A673 (cell line): ENCODE measurements at places on chromosomes 13 and 19. TPM values are rescaled to one million over a fixed set of nuclear protein-coding genes. Genes with fewer than 3 reads are reported as not detected.

GRCh38 chr13:21871919-21872318 lies 201.0 kb downstream of the FGF9 start:
- no peak for DNase-seq

GRCh38 chr19:50381881-50382729 lies 2.0 kb upstream of the POLD1 start:
- DNase-seq, result no peak

GRCh38 chr13:30572859-30573275 lies 44.9 kb upstream of the USPL1 start:
- peak; percentile 71 for DNase-seq

GRCh38 chr19:6278740-6279619 lies 795 bp downstream of the MLLT1 start:
- DNase-seq, result no peak

DNA sequence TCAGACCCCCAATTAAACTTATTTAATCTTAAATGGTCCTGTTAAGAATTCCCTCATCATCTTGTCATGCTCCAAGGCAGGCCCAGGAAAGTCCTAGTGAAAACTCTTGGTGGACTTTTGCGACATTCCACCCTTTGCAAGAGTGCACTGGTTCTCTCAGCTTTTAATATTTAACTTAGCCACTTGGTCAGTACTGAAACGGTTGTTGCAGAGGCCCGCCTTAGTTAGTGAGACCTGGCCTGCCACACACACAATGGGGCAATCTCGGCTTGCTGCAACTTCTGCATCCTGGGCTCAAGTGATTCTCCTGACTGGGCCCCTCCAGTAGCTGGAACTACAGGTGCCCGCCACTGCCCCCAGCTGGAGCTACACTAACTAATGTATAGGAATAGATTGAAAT lies 1366.0 kb downstream of the UQCRFS1 start:
- DNase-seq, result no peak

Gene SYT3
- total RNA-seq, result 1.8 and 2.0 TPM in 2 replicates

Gene S1PR4
- total RNA-seq, result not detected in 2 replicates

Gene YJU2
- total RNA-seq, result 33.3 and 34.7 TPM in 2 replicates

DNA sequence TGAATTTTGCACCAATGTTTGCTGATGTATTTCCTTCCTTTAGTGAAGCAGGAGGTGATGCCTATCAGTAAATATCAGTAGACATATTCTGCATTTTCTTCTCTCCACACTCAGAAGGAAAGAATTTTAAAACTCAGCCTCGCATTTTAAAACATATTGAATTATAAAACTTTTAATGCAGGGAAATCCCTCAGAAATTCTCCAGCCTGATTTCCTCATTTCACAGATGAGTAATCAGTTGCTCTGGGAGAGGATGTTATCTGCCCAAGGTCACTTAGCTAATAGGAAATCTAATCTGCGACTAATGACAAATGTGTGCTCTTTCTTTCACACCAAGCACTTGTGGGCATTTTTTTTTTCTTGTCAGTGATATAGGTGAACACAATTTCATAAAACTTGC lies 320.6 kb downstream of the ITGBL1 start:
- DNase-seq, result no peak

Gene KLK6
- total RNA-seq, result not detected in 2 replicates

Gene ABCA7
- total RNA-seq, result 12.0 and 21.2 TPM in 2 replicates

- no peak for DNase-seq
Observed at GRCh38 chr13:43732726-43733125, 54.0 kb downstream of the ENOX1 start.

Gene ZNF555
- 4.8 and 6.2 TPM in 2 replicates for total RNA-seq

DNA sequence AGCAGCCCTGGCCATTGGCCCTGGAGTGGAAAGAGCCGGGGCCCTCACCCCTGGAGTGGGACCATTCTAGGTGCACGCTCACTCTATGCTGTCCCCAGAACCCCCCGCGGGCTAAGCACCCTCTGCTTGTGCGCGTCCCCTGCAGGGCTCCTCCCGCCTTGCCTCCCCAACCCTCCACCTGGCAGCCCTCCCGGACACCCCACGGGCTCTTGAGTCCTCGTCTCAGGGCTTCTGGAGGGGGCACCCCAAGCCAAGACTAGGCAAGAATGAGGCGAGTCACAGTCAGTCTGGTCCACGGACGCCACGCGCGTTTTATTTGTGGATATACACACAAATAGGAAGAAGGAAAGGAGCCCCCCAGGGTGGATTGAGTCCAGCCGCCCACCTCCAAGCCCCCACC lies 7.0 kb upstream of the TMEM161A start:
- DNase-seq, result no peak

GRCh38 chr19:19077103-19077502 lies 13.3 kb downstream of the SLC25A42 start:
- peak; percentile 48 for DNase-seq

- DNase-seq, result peak; percentile 48
Observed at GRCh38 chr13:33855371-33855895, 37.5 kb downstream of the RFC3 start.

DNA sequence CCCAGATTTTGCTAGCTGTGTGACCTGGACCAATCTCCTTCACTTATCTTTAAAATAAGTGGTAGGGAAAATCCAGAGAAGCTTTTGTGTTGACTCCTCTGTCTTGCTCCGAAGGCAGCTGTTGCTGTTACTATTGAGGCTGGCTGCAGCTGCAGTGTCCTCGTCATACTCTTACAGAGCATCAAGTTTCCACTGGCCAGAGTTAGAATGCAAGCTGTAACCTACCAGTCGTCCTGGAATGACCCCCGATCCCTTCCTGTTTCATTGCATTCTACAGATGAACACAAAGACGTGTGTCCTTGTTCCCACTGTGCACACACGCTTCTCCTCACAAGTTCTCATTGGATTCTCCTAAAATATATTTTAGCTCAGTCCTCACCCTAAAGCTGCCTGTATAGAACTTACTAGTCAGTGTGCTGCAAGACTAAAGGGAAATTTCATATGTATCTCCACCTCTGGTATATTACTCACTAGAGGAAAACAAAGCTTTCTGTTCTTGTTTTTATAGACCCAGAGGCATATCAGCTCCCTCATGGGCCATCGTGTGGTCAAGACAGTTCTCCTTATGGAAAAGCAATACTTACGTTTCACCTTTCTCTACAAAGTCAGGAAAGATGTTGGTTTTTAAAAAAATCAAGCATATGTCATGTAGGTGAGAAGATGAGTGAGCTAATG lies 589.8 kb downstream of the LMO7 start:
- no peak for DNase-seq

DNA sequence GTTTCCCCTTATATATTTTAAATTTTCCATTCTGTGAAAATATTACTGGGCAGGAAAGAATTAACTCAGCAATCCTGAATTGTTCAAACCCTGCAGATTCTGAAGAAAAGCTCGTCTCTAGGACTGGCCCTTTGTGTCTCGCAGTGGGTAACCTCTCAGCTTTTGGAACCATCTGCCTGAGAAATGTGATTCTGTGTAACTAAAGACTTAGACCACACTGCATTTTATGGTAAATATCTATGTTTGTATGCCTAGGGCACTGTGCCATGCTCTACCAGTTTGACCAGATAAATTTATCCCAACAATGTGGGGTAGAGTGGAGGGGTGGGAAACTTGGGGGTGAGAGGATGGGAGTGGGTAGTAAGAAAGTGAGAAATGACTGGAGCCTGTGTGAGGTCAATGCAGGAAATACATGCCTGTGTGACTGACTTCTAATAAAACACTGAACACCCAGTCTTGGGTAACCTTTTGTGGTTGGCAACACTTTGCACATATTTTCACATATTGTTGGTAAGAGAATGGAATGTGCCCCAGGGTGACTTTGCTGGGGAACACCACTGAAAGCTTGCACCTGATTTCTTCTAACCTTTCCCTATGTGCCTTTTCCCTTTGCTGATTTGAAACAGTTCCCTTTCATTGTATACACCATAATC lies 1181.9 kb downstream of the OLFM4 start:
- DNase-seq, result no peak

DNA sequence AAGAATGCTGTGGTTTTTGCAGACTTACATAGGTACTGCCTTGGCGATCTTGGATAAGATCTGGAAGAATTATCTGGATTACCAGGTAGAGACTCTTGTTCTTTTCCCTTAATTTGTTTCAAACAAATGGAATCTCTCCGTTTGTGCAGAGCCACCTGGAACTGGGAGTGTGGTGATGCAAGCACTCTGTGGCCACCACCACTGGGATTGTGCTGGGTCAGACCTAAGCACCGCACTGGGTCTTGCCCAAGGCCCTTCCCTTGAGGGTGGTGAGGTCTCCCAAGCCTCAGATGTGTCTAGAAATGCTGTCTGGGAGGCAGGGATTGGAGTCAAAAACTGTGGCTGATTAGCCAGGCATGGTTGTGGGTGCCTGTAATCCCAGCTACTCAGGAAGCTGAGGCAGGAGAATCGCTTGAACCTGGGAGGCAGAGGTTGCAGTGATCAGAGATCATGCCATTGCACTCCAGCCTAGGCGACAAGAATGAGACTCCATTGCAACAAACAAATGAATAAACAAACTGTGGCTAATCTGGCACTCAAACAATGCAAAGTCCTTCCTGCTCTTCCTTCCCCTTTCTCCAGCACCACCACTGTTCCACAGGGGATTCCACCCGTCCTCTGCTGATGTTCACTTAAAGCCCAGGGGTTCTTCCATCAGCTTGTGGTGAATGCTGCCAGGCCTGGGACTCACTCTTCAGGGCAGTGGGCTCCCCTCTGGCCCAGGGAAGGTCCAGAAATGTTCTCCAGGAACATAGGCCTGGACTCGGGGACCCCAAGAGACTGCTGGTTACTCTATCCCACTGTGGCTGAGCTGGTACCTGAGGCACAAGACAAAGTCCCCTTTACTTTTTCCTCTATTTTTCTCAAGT lies 10.8 kb upstream of the CEACAM1 start:
- no peak for DNase-seq

Gene ERICH4
- total RNA-seq, result not detected in 2 replicates

Gene CARS2
- total RNA-seq, result 66.3 and 71.4 TPM in 2 replicates

- no peak for DNase-seq
Observed at GRCh38 chr13:33968520-33969507, 150.9 kb downstream of the RFC3 start.

- DNase-seq, result no peak
Observed at GRCh38 chr19:43782689-43783231, 2.0 kb upstream of the KCNN4 start.
